MCF 10A (cell line): ENCODE measurements at places on chromosomes 7 and 10. TPM values are rescaled to one million over a fixed set of nuclear protein-coding genes. Genes with fewer than 3 reads are reported as not detected.

DNA sequence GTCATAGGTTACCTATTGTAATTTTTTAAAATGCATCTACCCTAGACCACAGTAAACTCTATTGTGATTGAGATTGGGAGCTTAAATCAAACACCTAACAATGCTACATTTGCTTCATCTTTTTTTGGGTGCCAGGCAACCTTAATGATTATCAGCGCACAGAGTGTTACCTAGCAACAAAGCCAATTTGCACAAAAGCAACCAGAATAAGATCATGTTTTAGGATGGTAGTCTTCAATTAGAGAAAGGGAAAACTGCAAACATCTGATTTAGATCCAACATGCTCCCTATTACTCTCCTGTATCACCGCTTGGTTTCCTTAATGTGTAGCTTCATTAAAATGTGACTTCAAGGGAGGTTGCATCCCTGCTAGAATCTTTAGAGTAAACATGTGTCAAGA, 226.9 kb downstream of the ABCA13 start:
- no peaks in the 10 kb centered on the region for H3K4me1 ChIP-seq
- H3K27me3 ChIP-seq: no peaks in the 10 kb centered on the region
- no peak overlapping the region for H3K27ac ChIP-seq
- H3K36me3 ChIP-seq: no peaks in the 10 kb centered on the region
- DNase-seq: no peak

GRCh38 chr10:633279-634245, 55.9 kb downstream of the DIP2C start:
- H3K4me1 ChIP-seq: no peaks in the 10 kb centered on the region
- no peak overlapping the region for H3K4me3 ChIP-seq
- peaks cover 13% of the 10 kb centered on the region for H3K27me3 ChIP-seq
- no peak overlapping the region for H3K27ac ChIP-seq

DNA sequence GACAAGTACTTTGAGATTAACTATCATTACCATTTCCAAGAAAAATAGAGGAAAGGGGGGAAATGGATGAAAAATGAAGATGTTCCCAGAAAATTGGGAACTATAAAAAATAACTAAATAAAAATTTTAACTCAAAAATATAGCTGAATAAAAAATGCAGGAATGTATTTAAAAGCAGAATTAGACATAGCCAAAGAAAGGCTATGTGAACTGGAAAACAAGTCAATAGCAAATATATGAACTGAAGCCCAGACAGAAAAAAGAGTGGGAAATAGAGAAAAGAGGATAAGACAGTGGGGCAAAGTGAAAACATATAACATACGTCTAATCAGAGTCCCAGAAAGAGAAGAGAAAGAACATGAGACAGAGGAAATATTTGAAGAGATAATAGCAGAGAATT, 10.3 kb downstream of the PPP1R3C start:
- no peak for DNase-seq
- no peak overlapping the region for H3K4me3 ChIP-seq
- H3K36me3 ChIP-seq: no peaks in the 10 kb centered on the region
- peaks cover under 1% of the 10 kb centered on the region for H3K4me1 ChIP-seq
- no peak overlapping the region for H3K27ac ChIP-seq

- H3K27ac ChIP-seq: no peak overlapping the region
- no peak overlapping the region for H3K4me3 ChIP-seq
- H3K4me1 ChIP-seq: no peaks in the 10 kb centered on the region
- no peaks in the 10 kb centered on the region for H3K36me3 ChIP-seq
- peaks cover 32% of the 10 kb centered on the region for H3K27me3 ChIP-seq
- DNase-seq: no peak
Measured at GRCh38 chr10:14311206-14311957, 19.3 kb downstream of the FRMD4A start.

- H3K4me1 ChIP-seq: peaks cover 16% of the 10 kb centered on the region
- no peaks in the 10 kb centered on the region for H3K36me3 ChIP-seq
- no peak overlapping the region for H3K4me3 ChIP-seq
- H3K27me3 ChIP-seq: no peaks in the 10 kb centered on the region
Measured at GRCh38 chr7:98418271-98418635, 17.4 kb upstream of the BAIAP2L1 start.

DNA sequence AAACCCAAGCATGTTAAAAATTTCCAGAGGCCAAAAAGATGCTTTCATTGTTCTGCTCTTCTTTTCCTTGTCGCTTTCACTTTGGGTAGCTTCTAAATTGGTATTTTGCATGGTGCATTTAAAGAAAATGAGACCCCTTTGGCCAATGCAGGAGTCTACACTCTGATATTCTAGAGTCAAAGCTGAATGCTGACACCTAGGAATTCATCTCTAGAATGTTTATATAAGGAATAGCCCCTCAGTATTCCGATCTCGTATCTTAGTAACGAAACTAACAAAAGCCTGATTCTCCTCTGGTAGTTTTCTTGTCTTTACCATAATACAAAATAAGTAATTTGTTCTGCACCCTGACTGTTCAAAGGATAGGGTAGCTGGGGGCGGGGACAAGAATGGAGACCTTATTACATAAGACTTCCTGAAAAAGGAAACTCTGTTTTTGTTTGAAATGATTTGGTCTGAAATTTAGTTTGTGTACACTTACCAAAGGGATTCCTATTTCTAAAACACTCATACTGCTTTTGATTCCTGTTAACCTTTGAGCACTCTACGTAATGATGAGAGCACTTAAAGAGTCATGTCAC, 17.1 kb downstream of the IKZF1 start:
- H3K36me3 ChIP-seq: no peaks in the 10 kb centered on the region
- H3K4me1 ChIP-seq: no peaks in the 10 kb centered on the region
- H3K4me3 ChIP-seq: no peak overlapping the region
- H3K27ac ChIP-seq: no peak overlapping the region
- H3K27me3 ChIP-seq: peaks cover 89% of the 10 kb centered on the region
- no peak for DNase-seq

DNA sequence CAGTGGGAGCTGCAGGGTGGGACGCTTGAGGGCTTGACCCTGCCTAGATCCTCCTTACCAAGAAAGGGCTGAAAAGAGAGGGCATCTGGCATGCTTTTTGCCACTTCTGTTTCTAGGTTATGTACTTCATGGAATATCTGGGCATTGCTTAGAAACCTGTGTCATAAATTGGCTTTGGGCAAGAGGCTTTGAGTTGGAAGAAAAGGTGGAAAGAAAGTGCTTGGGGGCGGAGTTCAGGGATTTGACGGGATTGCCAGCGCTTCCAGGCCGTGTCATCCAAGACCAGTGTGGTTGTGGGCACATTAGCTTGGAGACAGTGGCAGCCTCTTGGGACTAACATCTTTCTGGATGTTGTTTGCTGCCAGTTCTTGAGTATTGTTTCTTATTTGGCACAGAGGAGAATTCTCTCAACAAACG, 825 bp downstream of the ZNF862 start:
- peaks cover 11% of the 10 kb centered on the region for H3K4me1 ChIP-seq
- H3K36me3 ChIP-seq: no peaks in the 10 kb centered on the region
- DNase-seq: peak; percentile 23
- peak overlapping the region; percentile 50 for H3K27ac ChIP-seq

- H3K27me3 ChIP-seq: peaks cover 8% of the 10 kb centered on the region
- no peak overlapping the region for H3K4me3 ChIP-seq
- H3K36me3 ChIP-seq: no peaks in the 10 kb centered on the region
- DNase-seq: no peak
Measured at GRCh38 chr7:136509466-136509865, 359.0 kb upstream of the CHRM2 start.

DNA sequence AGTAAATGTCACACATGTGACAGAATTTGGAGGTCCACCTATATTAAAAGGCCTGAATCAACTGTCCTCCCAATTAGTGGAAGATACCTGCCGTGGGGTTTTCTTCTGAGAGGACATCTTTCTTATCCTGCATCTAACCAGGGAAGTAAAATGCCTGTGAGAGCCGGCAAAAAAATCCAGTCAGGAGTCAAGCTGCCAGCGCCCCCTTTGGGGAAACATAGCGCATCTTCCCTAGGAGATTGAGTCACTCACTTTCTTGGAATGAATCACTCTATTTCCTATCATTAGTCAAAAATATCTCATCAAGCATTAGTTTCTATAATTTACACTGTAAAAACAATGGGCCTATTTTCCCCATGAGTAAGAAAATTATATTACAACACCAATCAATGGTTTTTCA, 66.4 kb upstream of the ANK3 start:
- H3K4me3 ChIP-seq: no peak overlapping the region
- H3K27ac ChIP-seq: no peak overlapping the region
- DNase-seq: peak; percentile 74
- H3K27me3 ChIP-seq: no peaks in the 10 kb centered on the region
- peaks cover 8% of the 10 kb centered on the region for H3K4me1 ChIP-seq

DNA sequence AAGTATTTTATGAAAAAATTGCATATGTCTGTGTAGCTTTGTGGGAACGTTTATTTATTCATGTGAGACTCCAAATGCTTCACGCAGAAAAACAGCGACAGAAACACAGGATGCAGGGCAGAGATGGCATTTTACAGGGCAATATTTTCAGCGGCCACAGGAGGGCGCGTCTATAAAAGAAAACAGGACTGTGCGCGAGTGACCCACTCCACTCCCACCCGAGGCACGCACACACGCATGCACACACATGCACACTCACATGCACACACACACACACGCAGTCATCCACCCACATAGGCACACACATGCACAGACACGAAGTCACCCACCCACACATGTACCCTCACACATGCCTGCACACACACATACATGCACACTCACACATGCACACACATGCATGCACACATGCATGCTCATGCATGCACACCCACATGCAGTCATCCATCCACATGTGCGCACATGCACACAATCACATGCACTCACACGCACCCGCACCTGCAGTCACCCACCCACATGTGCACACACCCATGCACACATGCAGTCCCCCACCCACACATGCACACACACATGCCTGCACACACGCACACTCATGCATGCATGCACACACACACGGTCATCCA, 96.3 kb downstream of the DNAJB6 start:
- peak; percentile 41 for DNase-seq
- peaks cover 11% of the 10 kb centered on the region for H3K4me1 ChIP-seq
- H3K4me3 ChIP-seq: peak overlapping the region; percentile 50
- no peaks in the 10 kb centered on the region for H3K36me3 ChIP-seq

GRCh38 chr7:155754165-155754564, 58.1 kb downstream of the SHH start:
- no peak overlapping the region for H3K27ac ChIP-seq
- no peaks in the 10 kb centered on the region for H3K27me3 ChIP-seq
- peaks cover 16% of the 10 kb centered on the region for H3K36me3 ChIP-seq
- no peak for DNase-seq

DNA sequence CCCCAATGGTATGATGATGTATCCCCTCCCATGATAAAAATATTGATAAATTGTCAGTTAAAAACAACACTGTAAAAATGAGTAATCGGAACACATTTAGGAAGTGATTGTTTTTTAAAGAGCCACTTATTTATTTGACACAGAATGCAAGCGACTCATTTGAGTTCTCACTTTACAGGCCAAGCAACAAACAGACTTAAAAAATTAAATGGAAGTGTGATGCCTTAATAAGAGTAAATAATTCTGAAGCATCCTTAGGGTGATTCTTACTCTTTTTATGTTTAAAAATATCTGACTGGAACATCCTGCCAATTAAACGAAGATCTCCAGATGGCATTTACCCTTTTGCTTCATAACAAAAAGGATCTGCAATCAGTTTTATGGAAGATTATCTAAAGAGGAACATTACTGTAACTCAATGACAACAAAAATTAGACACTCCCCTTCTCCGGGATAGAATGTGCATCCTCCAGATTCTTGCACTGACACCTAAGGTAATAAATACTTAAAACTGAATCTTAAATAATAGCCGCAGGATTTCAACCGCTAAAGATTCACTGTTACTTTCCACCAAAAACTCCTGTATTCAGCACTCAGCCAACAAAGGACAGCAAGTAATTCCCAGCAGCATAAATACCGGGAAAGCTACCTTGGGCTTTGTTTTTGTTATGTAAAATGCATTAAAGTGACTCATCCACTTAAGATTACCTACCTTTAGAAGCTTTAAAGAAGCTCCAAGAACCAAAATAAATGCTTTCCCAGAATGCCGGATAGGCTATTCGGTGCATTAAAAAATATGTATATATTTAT, 1.7 kb downstream of the CACNA2D1 start:
- no peak overlapping the region for H3K4me3 ChIP-seq
- no peaks in the 10 kb centered on the region for H3K36me3 ChIP-seq
- H3K27ac ChIP-seq: no peak overlapping the region
- peaks cover 55% of the 10 kb centered on the region for H3K27me3 ChIP-seq
- H3K4me1 ChIP-seq: no peaks in the 10 kb centered on the region

GRCh38 chr7:112143582-112143981, 62.6 kb downstream of the DOCK4 start:
- DNase-seq: no peak
- no peaks in the 10 kb centered on the region for H3K27me3 ChIP-seq
- no peak overlapping the region for H3K4me3 ChIP-seq

GRCh38 chr7:118352867-118353453, 128.5 kb downstream of the ANKRD7 start:
- H3K36me3 ChIP-seq: no peaks in the 10 kb centered on the region
- peak; percentile 42 for DNase-seq
- H3K27me3 ChIP-seq: no peaks in the 10 kb centered on the region
- no peak overlapping the region for H3K4me3 ChIP-seq
- H3K4me1 ChIP-seq: peaks cover 6% of the 10 kb centered on the region
- H3K27ac ChIP-seq: no peak overlapping the region

GRCh38 chr10:126497672-126498071, 109.4 kb upstream of the ADAM12 start:
- H3K36me3 ChIP-seq: peaks cover 4% of the 10 kb centered on the region
- no peaks in the 10 kb centered on the region for H3K27me3 ChIP-seq
- no peaks in the 10 kb centered on the region for H3K4me1 ChIP-seq
- no peak overlapping the region for H3K27ac ChIP-seq

DNA sequence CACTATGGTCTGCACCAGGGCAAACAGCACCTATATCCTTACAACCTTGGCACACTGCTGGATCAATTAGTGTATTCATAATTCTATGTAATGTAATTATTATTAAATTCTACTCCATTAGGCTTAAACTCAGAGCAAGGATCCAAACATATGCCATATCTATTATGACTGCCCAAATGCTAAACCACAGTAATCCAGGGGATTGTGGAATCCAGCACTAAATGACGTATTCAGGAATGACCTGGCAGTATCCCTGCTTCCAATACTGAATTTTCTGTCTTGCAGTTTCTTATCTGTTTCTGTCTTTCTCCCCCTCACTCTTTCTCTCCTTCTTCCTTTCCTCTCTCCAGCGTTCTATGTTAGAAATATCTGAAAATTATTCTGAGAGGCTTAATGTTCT, 16.5 kb upstream of the UBE2D1 start:
- H3K4me3 ChIP-seq: no peak overlapping the region
- H3K36me3 ChIP-seq: no peaks in the 10 kb centered on the region
- DNase-seq: no peak
- H3K27me3 ChIP-seq: no peaks in the 10 kb centered on the region
- H3K27ac ChIP-seq: no peak overlapping the region

- DNase-seq: no peak
- H3K4me1 ChIP-seq: peaks cover 6% of the 10 kb centered on the region
Measured at GRCh38 chr10:117903854-117904253, 142.9 kb downstream of the RAB11FIP2 start.

GRCh38 chr7:53110425-53110824, 75.0 kb downstream of the POM121L12 start:
- no peaks in the 10 kb centered on the region for H3K36me3 ChIP-seq
- no peak overlapping the region for H3K27ac ChIP-seq
- no peaks in the 10 kb centered on the region for H3K4me1 ChIP-seq
- H3K27me3 ChIP-seq: peaks cover 45% of the 10 kb centered on the region

GRCh38 chr7:32871624-32872371, 19.8 kb downstream of the KBTBD2 start:
- no peak for DNase-seq
- H3K4me3 ChIP-seq: no peak overlapping the region
- H3K36me3 ChIP-seq: peaks cover 53% of the 10 kb centered on the region
- no peak overlapping the region for H3K27ac ChIP-seq

PAX2 gene
- total RNA-seq: not detected in 2 replicates

ALOX5 gene
- total RNA-seq: not detected in 2 replicates

ITIH5 gene
- total RNA-seq: not detected in 2 replicates

GPR26 gene
- total RNA-seq: not detected in 2 replicates

EMX2 gene
- not detected in 2 replicates for total RNA-seq

LAMB1 gene
- total RNA-seq: 199 and 275 TPM in 2 replicates

SPDYE9 gene
- total RNA-seq: not detected in 2 replicates

HTR7 gene
- 14.1 and 15.3 TPM in 2 replicates for total RNA-seq
